Vagina (tissue), 2 donors: ENCODE measurements at places on chromosomes 5 and 9.

DNA sequence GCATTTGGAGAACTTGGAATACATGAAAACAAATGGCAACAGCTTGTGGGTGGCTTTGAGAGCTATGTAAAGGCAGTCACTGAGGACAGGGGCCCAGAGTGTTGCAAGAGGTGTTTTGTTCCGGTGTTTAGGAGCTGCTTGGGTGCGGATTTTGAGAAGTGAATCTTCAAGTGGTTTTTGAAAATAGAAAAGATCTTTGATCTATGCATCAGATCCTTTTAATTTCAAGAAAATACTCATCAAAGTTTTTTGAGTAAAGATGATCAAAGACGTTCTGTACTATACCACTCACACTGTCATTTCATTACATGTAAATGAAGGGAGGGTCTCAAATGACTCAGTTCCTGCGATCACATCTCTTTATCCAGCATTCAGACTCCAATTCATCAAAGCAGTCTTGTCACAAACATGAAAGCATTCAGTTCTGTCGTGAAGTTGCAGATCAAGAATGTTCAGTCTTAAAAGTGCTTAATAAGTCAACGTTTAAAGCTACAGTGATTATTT, 112.5 kb downstream of the WDR41 start:
- H3K4me1 ChIP-seq: no peaks in the 10 kb centered on the region
- no peak overlapping the region for H3K27ac ChIP-seq
- no peaks in the 10 kb centered on the region for H3K36me3 ChIP-seq
- H3K4me3 ChIP-seq: no peak overlapping the region
- H3K27me3 ChIP-seq: no peaks in the 10 kb centered on the region
- DNase-seq: no peak

DNA sequence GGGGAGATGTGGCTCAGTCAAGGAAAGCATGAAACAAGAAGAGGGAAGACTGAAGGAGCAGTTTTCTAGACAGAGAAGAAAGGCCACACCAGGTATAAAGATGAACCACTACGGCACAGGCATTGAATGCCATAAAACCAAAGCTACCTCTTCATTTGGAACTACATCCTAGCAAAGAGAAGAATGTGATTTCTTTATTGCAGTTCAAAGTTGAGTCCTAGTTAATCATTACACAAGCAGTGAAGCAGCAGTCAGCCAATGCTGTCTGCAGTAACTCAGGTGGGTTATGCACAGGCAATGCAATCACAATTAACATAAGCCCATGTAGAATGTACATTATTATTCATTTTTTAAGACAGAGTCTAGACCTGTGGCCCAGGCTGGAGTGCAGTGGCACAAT, 21.7 kb upstream of the PCAT7 start:
- no peaks in the 10 kb centered on the region for H3K4me1 ChIP-seq
- DNase-seq: no peak
- no peaks in the 10 kb centered on the region for H3K36me3 ChIP-seq
- no peak overlapping the region for H3K27ac ChIP-seq
- no peaks in the 10 kb centered on the region for H3K27me3 ChIP-seq

DNA sequence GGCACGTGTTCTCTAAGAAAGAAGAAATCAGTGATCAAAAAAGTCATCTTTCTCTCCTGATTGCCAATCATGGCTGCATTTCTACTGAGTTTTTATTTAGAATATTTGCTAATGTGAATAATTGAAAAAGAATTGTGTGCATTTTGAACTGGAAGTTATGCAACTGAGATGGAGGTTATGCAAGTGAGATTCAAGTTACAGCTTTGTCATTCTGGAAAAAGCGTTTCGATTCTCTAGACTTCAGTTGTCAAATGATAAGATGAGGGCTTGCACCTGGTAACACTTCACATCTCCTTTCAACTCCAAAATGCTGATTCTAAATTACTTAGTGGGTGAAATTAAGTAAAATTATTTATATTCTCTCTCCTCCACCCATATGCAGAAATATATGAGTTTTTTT, 36.4 kb downstream of the C6 start:
- no peaks in the 10 kb centered on the region for H3K27me3 ChIP-seq
- no peaks in the 10 kb centered on the region for H3K36me3 ChIP-seq
- DNase-seq: no peak
- H3K4me1 ChIP-seq: no peaks in the 10 kb centered on the region

GRCh38 chr9:21592063-21592338, 109.9 kb upstream of the IFNE start:
- no peak overlapping the region for H3K27ac ChIP-seq
- H3K4me3 ChIP-seq: no peak overlapping the region
- no peak for DNase-seq
- H3K36me3 ChIP-seq: no peaks in the 10 kb centered on the region

GRCh38 chr5:144048259-144048856, 122.1 kb downstream of the YIPF5 start:
- H3K4me3 ChIP-seq: no peak overlapping the region
- no peak for DNase-seq
- no peak overlapping the region for H3K27ac ChIP-seq
- H3K27me3 ChIP-seq: no peaks in the 10 kb centered on the region

- H3K4me1 ChIP-seq: peaks cover 10% of the 10 kb centered on the region
- no peak overlapping the region for H3K4me3 ChIP-seq
- no peak for DNase-seq
- H3K27me3 ChIP-seq: no peaks in the 10 kb centered on the region
- H3K27ac ChIP-seq: no peak overlapping the region
Measured at GRCh38 chr5:138647261-138647788, 72.1 kb upstream of the HSPA9 start.

DNA sequence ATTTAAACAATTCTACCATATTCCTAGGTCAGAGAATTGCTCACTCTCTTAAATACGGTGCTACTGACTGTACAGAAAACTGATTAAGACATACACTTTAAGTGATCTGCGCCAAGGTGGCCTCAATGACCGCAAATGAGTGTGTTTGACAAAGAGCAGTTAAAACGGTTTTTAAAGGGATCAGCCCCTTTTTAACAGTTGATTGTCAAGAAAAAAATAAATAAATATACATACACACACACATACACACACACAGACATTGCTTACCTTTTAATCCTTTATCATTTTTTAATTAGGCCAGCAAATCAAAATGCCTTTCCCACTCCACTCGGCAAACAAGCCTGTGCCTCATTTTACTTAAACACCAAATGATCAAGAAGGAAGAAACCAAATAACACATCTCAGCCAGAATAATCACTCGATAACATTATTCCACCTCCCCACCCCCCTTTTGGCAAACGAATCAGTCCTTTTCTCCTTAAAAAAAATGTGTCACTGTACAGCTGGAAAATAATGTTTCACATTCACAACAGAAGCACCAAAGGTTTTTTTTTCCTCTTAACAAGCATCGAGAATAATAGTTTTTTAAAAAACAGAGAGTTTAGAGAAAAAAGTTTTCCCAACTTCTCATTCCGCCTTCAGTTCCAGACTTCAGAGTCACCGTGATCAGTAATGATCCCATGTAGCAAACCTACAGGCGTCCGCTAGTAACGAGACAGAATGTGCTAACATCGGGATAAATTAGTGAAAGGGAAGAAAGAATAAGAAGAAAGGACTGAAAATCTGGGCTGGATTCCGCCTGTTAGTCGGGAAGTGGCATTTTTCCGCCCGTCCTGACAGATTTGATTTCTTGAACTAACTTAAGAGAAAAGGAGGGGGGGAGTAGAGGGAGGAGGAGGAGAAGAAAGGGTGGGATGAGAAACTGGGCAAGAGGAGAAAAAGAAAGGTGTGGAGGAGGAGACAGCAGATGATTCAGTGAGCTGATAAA, at the start of gene ZNF608:
ZNF608 (minus strand) TSS at position 712 of the 988 bp plus-strand sequence. CDS start 1,650 bp downstream, outside the sequence.
- DNase-seq: no peak
- peaks cover 49% of the 10 kb centered on the region for H3K4me1 ChIP-seq
- peak within 1 kb of the TSS; percentile 89 for H3K27ac ChIP-seq
- peak within 1 kb of the TSS; percentile 55 for H3K4me3 ChIP-seq
- no peaks in the 10 kb centered on the region for H3K27me3 ChIP-seq
- no peaks in the 10 kb centered on the region for H3K36me3 ChIP-seq

GRCh38 chr5:64534033-64534432, 28.2 kb downstream of the RGS7BP start:
- H3K4me1 ChIP-seq: no peaks in the 10 kb centered on the region
- H3K27ac ChIP-seq: no peak overlapping the region
- no peak for DNase-seq
- no peak overlapping the region for H3K4me3 ChIP-seq

- H3K4me1 ChIP-seq: peaks cover 48% of the 10 kb centered on the region
- no peak for DNase-seq
- peak overlapping the region; percentile 15 for H3K27ac ChIP-seq
- H3K4me3 ChIP-seq: no peak overlapping the region
- no peaks in the 10 kb centered on the region for H3K27me3 ChIP-seq
- no peaks in the 10 kb centered on the region for H3K36me3 ChIP-seq
Measured at GRCh38 chr5:75050415-75050814, 1.9 kb downstream of the GCNT4 start.

- DNase-seq: no peak
- no peaks in the 10 kb centered on the region for H3K27me3 ChIP-seq
- no peak overlapping the region for H3K27ac ChIP-seq
- H3K4me3 ChIP-seq: no peak overlapping the region
- no peaks in the 10 kb centered on the region for H3K36me3 ChIP-seq
Measured at GRCh38 chr9:76044266-76044819, 153.9 kb downstream of the PCSK5 start.

GRCh38 chr9:91177661-91178280, 183.9 kb downstream of the AUH start:
- H3K27ac ChIP-seq: no peak overlapping the region
- no peaks in the 10 kb centered on the region for H3K27me3 ChIP-seq
- no peaks in the 10 kb centered on the region for H3K36me3 ChIP-seq
- H3K4me1 ChIP-seq: peaks cover 10% of the 10 kb centered on the region

DNA sequence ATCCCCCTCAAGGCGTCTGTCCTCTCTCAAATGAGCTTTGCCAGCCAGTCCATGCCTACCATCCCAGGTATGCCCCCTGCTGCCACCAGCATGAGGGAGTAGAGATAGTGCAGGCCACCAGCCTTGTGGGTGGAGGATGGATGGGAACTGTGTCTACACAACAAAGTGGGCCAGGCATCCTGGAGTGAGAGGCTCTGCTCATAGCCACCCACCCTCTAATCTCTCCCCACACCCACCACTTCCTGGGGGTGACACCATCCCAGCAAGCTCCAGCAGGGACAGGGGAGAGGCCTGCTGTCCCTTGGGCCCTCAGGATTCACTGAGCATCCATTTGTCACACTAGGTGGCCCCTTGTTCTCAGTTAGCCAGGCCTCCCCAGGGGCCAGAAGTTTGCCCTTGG, 25.5 kb upstream of the FOXI1 start:
- H3K27me3 ChIP-seq: no peaks in the 10 kb centered on the region
- no peak overlapping the region for H3K27ac ChIP-seq
- no peaks in the 10 kb centered on the region for H3K4me1 ChIP-seq
- H3K4me3 ChIP-seq: no peak overlapping the region
- no peaks in the 10 kb centered on the region for H3K36me3 ChIP-seq

DNA sequence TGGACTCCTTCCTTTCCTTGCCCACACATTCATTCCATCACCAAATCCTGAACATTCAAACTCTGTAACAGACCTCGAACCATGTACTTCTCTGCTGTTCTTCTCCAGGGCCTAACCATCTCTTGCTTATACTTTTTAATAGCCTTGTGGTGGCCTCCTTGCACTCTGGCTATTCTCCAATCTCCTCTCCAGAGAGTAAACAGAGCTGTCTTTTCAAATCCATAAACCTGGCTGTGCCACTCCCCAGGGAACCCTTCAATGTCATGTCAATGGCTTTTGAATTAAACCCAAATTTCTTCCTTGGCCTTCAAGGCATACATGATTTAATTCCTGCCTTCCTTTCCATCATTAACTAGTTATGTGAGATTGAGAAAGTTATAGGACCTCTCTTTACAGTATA, 277.6 kb upstream of the EFNA5 start:
- H3K27ac ChIP-seq: no peak overlapping the region
- H3K36me3 ChIP-seq: no peaks in the 10 kb centered on the region
- DNase-seq: no peak
- H3K4me3 ChIP-seq: no peak overlapping the region
- H3K4me1 ChIP-seq: no peaks in the 10 kb centered on the region

- no peak for DNase-seq
- H3K4me1 ChIP-seq: peaks cover 7% of the 10 kb centered on the region
- H3K27ac ChIP-seq: no peak overlapping the region
Measured at GRCh38 chr5:170522211-170523141, 18.7 kb downstream of the KCNIP1 start.

- no peaks in the 10 kb centered on the region for H3K27me3 ChIP-seq
- no peak overlapping the region for H3K27ac ChIP-seq
- H3K36me3 ChIP-seq: no peaks in the 10 kb centered on the region
Measured at GRCh38 chr9:12884736-12885395, 110.0 kb downstream of the LURAP1L start.

GRCh38 chr9:94952565-94953373, 226.3 kb downstream of the AOPEP start:
- H3K4me3 ChIP-seq: no peak overlapping the region
- no peaks in the 10 kb centered on the region for H3K27me3 ChIP-seq

- no peaks in the 10 kb centered on the region for H3K36me3 ChIP-seq
- H3K4me1 ChIP-seq: peaks cover 22% of the 10 kb centered on the region
- no peak for DNase-seq
- no peak overlapping the region for H3K27ac ChIP-seq
- H3K27me3 ChIP-seq: no peaks in the 10 kb centered on the region
Measured at GRCh38 chr5:41335596-41336181, 122.4 kb upstream of the C6 start.
